GM10248 (cell line): ENCODE measurements at places on chromosomes 4 and X.

DNA sequence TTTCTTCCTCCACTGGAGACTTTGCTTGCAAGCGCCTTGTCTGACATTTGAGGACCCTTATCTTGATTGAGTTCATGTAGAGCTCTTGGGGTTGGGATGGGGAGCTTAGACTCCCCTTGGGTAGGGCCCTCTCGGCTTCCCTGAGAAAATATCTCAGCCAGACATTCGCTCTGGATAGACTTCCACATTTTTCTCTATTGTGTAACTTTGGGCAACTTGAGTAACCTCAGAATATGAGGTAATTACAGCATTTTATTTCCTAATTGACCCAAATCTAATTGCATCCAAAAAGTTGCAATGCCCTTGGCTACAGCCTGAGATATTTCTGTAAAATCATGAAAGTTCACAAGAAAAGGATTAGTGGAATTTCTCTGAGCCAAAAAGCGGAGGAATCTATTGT is 102.8 kb upstream of the MXRA5 start:
- DNase-seq = no peak

DNA sequence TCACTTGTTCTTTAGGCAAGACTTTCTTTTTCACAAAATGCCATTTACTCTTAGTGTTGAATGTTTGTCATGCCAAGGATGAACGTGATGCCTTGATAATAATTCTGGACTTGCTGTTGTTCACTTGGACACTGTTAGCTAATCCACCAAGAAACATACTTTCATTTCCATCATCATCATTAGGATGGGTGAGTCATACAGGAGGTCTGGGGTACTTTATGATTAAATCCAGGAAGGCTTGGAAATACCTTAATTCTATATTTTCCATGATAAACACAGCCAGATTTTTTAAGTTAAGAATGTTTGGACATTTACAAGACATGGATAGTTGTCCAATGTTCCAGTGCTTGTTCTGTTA is 260.7 kb upstream of the GIMD1 start:
- DNase-seq = no peak

DNA sequence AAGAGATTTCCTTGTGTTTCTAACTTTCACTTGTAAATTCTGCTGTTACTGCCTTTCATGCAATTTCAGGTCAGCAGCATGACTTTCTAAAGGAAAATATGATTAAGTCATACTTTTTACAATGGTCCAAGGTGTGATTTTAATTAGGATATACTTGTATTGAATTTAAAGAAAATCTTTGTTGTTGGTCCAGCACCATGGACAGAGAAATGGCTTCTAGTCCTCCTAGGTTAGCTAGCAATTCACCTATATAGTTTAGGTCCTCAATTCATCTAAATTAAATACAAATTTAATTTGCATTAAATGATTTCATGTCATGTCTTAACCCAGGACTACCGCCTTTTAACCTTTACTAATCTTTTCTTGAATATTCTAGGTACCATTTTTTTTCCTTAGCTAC is 304.9 kb upstream of the RPS6KA3 start:
- DNase-seq = no peak

GRCh38 chrX:22040184-22040583 is 8.1 kb downstream of the PHEX start:
- no peak for DNase-seq

GRCh38 chr4:12487000-12487399 is 997.1 kb downstream of the RAB28 start:
- DNase-seq = no peak

- no peak for DNase-seq
These were observed 2.9 kb upstream of the MTM1 start for GRCh38 chrX:150565551-150565950.

DNA sequence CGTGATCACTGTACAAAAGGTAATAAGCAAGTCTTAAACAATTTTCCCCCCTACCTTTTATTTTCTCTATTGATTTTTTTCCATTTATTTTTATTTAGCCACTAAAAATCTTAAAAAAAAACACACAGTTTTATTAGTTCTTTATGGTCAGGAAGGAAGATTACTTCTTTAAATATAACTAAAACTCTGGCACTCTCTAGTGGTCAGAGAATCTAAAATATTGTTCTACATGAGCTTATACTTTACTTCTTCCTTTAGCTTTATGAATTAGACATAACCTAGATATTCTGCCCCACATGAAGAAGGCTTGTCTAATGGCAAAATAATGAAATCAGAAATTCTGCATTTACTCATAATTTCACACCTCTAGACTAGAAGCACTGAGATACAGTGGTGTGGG is 135.2 kb downstream of the PDE5A start:
- DNase-seq = no peak

DNA sequence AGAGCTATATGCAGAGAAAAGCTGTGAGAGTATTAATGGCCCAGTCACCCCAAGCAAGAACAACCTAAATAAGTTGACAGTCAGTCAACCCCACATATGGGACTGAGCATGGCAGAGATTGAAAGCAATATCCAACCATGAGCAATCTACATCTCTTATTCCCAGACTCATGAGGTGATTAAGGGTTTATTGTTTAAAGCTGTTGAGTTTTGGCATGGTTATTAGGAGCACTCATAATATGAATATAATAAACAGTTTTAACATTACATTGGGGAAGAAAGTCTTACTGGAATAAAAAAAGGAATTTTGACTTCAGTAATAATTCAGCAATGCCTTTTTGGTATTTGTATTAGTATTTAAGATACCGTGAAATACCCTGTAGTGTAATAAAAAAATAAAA is 1627.4 kb downstream of the STIM2 start:
- DNase-seq = no peak

DNA sequence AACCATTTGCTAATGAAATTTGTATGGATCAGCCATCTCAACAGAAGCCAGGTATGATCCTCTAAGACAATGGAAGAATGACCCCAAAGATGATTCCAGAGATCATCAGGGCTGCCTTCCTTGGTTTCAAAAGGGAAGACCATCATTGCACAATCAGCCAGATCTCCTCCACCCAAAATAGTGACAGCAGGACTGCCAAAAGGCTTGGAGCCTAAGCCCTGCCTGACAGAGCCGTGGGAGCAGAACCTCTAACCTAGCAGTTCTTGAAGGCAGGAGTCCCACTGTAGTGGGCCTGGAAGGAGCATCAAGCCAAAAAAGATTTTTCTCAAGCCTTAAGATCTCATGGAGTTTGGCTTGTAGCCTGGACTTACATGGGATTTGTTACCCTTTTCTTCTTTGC is 226.0 kb downstream of the RASL11B start:
- DNase-seq = no peak

DNA sequence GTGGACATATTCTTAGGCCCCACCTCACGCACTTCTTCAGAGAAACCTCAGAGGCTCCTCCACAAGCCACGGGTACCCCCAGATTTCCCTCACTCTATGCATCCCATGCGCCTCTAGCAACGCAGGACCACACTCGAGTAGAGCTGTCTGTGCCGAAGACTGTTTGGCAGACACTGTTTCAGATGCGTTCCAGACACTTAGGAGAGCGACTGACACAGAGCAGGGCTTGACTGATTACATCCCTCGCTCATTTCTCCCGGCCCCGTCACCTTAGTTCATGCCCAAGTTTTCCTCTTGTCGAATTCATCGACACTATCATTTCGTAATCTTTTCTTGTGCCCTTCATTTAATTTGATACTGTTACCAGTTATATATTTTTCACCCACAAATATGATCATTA is 15.0 kb downstream of the SORBS2 start:
- no peak for DNase-seq

- DNase-seq = peak; percentile 73
These were observed 609 bp upstream of the SLC25A6 start for GRCh38 chrX:1392376-1393068.

DNA sequence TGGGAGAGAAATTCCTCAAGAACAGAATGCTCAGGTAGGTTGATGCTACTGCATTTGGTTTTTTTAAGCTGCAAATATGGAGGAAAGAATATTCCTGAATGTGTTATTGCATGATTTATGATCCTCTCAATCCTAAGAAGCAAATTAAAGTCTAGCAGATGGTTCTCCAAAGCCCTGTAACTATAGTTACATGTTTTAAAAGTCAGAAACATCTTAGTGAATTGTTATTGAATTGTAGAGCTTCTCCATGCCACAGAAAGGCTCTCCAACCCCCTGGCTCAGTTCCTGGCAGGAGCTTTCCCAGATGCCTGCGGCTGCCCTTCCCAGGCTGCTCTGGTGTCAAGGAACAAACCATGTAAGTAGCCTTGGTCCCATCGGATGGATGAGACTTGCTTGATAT is 227.8 kb upstream of the GATB start:
- no peak for DNase-seq

- DNase-seq = no peak
These were observed 14.3 kb downstream of the FAM47B start for GRCh38 chrX:34956916-34957315.

DNA sequence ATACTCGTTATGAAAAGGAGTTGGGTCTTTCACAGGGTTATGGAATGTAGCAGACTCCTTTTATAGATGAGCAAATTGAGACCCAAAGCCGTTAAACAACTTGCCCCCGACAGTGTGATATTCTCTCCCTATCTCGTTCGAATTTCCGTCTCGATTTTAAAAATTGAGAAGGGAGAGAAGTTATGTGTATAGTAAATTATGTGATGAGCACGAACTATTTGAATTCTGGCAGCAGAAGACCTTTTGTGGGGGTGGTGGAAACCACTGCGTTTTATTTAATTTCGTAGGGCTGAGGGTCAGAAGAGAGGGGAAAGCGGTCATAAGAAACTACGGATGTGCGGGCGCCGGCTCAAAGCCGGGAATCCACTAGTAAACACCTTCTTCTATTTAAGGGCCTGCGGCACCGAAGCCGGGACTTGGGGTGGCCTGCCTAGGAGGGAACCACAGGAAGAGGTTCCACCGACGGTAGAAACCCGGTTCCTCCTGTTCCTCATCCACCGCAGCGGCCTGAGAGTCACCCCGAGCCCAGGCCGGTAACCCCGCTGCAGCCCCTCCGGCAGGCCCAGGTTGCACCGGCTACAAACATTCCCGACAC is 1.5 kb upstream of the DDX3X start:
- no peak for DNase-seq

- no peak for DNase-seq
These were observed 54.7 kb downstream of the FRYL start for GRCh38 chr4:48725414-48725813.

DNA sequence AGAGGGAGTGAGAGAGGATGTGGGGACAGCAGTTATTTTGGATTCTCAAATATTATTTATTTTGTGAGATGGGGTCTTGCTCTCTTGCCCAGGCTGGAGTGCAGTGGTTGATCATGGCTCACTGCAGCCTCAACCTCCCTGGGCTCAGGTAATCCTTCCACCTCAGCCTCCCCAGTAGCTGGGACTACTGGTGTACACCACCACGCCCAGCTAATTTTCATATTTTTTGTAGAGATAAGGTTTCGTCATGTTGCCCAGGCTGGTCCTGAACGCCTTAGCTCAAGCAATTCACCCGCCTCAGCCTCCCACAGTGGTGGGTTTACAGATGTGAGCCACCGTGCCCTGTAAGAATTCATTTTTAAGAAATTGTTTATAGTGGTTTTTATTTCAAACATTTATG is 61.2 kb downstream of the FHDC1 start:
- DNase-seq = no peak

DNA sequence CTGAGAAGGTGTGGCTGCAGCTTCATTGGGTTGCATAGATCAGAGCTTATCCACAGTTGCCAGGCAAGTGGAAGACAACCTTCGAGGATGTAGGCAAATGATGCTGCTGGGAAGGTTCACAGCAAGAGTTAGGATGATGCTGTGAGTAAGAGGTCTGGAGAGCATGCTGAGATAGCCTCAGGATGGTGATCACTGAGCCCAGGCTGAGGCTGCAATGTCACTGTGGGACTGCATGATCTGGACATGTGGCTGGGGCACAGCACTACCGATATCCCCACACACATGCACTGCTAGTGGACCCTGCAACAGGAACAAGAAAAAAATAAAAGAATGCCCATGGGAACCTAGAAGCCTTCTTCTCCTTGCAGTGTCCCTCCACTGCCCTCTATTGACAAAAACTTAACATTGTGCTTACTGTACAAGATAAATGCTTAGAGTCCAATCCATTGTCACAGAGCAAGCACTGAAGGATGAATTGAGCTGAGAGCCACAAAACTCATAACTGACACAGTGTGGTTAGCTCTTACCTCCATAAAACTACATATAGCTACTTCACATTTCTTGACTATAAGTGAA is 105.6 kb downstream of the CNKSR2 start:
- DNase-seq = peak; percentile 27

DNA sequence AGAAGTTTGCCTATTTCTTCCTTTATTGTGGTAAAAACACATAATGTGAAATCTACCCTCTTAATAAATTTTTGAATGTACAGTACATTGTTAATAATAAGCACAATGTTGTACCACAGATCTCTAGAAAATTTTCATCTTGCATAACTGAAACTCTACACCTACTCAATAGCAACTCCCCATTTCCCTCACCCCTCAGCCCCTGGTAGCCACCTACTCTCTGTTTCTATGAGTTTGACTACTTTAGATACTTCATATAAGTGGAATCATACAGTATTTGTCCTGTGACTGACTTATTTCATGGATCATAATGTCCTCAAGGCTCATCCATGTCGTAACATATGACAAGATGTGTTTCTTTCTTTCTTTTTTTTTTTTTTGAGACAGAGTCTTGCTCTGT is 446.4 kb downstream of the RPA4 start:
- no peak for DNase-seq

GRCh38 chrX:82591421-82591820 is 916.7 kb upstream of the POU3F4 start:
- DNase-seq = no peak

DNA sequence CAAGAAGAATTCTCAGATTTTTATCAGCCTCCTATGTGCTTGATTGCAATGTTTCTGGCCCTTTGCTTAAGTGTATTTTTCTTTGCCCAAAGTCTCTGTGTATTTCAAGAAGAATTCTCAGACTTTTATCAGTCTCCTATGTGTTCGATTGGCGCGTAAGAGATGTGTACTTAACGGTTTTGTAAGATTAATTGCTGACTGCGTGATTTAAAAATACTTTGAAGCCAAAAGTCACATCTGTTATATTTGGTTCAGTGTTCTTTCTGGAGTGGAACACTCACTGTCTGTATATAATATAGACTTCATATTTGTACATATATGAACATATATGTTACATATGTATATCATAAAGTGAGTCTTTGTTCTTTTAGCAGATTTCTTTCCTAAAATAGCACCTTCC is 11.4 kb downstream of the SCML1 start:
- DNase-seq = no peak

DNA sequence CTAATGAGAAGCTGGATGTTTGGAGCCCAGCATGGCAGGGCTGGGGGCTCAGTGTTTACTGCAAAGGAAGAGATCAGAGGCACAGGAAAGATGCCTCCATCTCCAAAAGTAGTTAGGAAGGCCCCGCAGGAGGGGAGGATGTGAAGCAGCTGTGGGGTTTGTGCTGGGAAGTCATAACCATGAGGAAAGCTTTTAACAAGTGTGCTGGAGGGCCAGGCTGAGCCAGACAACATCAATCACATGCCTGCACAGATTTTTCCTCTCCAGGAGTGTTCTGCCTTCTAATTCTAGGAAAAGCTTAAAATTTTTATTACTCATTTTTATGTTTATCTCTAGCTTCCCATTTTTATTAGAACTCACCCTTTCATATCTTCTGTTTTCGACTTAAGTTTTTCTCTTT is 65.4 kb downstream of the GPR82 start:
- DNase-seq = no peak
